Cardiac fibroblast (primary cell): ENCODE measurements at places on chromosomes 12 and 14.

DNA sequence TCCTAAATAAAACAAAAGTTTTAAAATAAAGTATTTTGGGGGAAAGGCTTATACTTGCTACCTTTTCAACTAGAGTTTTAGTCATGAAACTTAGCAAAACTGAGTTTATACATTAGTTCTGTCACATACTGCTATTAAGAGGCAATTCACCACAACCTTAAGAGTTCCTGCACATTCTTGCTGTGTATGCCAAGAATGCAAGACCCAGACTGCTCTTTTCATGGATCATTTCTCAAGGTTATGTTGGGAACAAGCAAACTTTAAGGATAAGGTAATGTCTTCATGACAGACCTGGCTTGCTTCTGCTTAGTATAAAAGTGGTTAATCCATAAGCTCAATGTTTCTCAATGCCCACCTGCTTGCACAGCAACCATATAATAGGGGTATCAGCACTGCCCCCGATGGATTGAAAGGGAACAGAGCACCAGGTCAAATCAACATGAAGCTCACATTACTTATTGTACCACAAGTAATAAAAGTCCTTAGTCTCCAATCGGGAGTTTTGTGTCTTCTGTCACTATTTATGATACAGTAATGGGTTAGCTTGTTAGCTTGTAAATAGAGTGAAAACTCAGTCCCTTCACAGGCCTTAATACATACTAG lies 67.6 kb downstream of the KIF21A start:
- DNase-seq: no peak

- no peak for DNase-seq
Measured at GRCh38 chr14:75127903-75128595, 1.2 kb upstream of the NEK9 start.

GRCh38 chr12:70989232-70989631 lies 68.7 kb upstream of the PTPRR start:
- peak; percentile 54 for DNase-seq

GRCh38 chr14:87888136-87888999 lies 104.6 kb downstream of the GALC start:
- DNase-seq: no peak

DNA sequence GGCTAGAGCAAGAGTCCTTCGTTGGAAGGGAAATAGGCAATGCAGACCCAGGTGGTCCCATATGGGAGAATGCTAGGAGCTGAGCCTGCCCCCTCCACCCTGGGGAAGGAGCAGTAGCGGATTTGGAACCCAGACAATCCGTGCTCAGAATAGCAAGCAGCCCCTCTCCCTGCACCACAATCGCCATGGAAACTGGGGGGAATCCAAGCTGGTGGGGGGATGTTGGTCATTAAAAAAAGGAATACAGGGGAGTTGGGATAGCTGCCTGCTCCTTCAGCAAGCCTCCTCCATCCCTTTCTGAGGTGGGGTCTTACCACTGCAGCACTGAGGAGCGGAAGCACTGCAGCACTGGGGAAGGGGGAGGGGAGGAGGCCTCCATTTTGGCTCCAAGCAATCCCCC lies 2.9 kb downstream of the RND1 start:
- DNase-seq: no peak

- DNase-seq: peak; percentile 81
Measured at GRCh38 chr12:119208626-119209061, 29.9 kb downstream of the HSPB8 start.

GRCh38 chr12:61974461-61974860 lies 285.7 kb upstream of the USP15 start:
- DNase-seq: no peak

DNA sequence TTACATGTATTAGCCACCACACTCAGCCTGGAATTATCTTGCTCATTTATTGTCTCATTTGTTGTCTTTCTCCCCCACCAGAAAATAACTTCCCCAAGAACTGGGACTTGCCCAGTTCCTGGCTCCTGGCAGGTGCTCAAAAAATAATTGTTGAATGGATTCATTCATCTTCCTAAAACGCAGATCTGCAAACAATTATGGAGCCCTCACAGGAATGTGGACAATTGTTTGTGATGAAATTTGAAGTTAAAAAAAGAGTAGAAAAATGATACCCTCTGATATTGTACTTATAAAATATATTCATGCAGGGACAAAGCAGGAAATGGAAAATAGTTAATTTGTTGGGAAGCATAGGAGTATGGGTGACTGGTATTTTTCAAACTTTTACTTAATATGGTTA lies 60.7 kb upstream of the MAP1LC3B2 start:
- DNase-seq: peak; percentile 35

GRCh38 chr12:56362130-56363059 lies at the start of gene APOF:
Gene APOF (minus strand): TSS chr12:56362857. CDS start chr12:56362745, 112 bp downstream.
- no peak for DNase-seq

- no peak for DNase-seq
Measured at GRCh38 chr12:98149691-98150210, 365.6 kb upstream of the TMPO start.

GRCh38 chr12:61821381-61821780 lies 438.8 kb upstream of the USP15 start:
- no peak for DNase-seq

GRCh38 chr12:124190312-124191023 lies 104.4 kb upstream of the RFLNA start:
- no peak for DNase-seq

DNA sequence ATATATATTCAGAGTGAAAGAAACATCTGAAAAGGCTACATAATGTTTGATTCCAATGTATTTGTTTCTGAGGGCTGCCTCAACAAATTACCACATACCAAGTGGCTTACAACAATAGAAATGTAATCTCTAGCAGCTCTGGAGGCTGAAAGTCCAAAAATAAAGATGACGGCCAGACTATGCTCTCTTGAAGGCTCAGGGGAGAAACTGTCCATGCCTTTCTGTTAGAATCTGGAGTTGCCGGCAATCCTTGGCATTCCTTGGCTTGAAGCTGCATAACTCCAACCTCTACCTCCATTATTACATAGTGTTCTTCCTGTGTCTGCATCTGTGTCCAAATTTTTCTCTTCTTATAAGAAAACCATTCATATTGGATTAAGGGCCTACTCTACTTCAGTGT lies 68.1 kb upstream of the PLEKHG7 start:
- DNase-seq: peak; percentile 35

- DNase-seq: no peak
Measured at GRCh38 chr12:11753150-11753499, 103.7 kb downstream of the ETV6 start.

DNA sequence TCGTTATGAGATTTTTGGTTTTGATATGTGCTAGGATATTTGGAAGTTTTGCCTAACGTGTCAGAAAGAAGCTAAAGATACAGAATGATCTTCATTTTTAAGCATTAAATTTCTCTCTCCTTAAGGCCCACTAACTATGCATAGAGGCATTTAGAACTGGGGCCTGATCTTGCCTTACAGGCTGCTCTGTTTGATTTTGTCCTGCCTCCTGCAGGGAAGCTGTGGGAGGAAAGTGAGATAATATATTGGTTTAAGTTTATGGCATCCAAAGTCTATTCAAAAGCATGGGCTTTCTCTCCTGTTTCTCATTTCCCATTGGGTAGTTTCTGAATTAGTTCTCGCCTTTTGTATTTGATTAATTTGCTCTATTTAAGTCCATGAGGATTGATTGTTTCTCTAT lies 250.3 kb upstream of the FBXO33 start:
- DNase-seq: no peak

DNA sequence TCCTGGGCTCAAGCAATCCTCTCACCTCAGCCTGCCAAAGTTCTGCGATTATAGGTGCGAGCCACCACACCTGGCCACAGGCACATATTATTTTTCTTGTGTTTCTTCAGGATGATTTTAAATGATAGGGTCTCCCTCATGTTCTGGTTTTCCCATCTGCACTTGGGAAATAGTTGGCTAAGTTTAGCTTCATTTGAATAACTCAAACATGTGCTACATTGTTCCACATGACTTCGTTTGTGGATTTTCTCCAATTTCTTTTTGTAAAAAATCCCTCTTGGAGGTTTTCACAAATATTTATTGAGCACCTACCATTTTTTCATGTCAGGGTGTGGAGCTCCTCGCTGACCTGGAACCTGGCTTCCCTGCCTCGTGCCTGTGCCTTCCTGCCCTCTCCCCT lies 55.2 kb upstream of the GNPNAT1 start:
- no peak for DNase-seq

DNA sequence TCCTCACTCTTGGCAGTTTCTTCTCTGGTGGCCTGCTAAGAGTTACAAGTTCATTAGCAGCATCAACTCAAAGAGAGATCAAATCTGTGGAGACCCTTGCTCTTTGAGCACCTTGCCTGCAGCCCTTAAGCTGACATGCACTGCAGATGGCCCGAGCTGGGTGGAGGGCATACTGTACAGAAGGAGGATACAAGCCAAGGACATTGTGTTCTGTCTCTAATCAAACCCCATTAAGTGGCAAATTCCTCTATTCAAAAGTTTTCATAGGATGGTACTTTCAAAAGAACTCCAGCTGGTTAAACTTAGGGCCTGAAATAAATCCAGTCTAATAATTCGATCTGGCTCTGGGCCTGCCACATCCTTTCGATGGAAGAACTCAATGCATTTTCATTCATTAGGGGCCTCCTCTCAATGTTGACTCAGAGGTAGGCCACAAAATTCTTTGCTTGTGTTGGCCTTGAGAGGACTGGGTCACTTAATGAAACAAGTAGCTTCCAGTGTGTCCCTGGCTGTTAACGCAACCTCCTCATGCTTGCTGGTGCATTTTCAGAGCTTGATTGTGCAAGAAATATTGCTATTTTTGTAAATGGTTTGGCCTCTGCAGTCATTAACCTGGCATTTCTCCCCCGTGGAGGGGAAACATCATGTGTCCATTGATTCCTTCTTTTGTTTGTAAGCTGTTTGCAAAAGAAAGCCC lies 318.2 kb downstream of the NUAK1 start:
- DNase-seq: peak; percentile 88

- DNase-seq: no peak
Measured at GRCh38 chr12:24979329-24979728, 30.4 kb upstream of the BCAT1 start.

DNA sequence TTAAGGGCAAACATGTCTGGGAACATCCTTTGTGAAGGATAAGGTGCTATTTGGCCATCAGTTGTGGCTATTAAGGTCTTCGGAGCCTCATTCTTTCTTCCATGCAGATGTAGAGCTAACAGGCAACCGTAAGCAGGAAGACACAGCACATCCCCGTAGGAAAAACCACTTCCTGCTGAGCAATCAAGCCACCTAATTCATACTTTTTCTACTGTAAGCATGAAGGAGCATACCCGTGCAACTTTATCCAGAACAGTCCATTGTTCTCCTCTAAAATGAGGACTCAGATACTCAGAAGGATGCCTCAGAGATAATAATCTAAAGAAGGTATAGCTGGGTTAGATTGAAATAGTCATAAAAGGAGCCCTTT lies 232.0 kb downstream of the PPM1H start:
- no peak for DNase-seq

DNA sequence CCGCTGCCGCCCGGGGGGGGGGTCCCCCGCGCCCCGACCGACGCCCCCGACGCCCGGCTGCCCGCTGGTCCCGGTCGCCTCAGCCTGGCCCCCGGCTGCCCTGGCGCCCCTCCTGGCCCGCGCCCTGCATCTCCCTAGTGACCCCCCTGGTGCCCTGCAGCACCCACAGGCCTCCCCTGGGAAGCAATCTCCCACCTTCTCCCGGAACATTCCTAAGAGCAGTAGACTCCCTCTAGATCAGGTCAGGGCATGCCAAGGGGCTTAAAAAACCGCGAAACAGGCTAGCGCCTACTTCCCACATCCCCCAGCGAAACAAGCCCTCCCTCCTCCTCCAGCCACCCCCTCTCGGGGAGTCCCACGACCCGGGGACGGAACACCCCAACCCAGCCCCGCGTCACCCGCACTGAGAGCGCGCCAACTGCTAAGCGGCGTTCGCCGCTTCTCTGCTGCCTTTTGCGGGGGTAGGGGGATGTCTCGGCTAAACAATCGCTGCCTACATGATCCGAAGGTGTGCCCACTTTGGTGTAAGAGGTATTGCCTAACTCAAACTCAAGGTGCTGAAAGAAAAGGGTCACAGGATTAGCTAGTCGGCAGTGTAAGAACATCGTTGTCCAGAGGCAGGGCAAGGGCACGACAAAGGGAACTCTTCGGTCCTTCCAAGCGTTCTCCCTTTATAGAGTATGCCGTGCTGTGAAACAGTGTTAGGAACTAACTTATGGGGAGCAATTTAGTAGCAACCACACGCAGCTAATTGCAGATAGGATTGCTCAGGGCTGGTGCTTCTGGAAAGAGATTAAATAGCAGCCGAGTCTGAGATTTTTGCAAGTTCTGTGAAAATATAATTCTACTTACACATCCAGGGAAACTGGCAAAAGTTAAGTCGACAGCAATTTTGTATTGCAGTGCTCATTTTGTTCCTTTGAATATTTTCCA lies 619 bp upstream of the NTN4 start:
- peak; percentile 43 for DNase-seq

DNA sequence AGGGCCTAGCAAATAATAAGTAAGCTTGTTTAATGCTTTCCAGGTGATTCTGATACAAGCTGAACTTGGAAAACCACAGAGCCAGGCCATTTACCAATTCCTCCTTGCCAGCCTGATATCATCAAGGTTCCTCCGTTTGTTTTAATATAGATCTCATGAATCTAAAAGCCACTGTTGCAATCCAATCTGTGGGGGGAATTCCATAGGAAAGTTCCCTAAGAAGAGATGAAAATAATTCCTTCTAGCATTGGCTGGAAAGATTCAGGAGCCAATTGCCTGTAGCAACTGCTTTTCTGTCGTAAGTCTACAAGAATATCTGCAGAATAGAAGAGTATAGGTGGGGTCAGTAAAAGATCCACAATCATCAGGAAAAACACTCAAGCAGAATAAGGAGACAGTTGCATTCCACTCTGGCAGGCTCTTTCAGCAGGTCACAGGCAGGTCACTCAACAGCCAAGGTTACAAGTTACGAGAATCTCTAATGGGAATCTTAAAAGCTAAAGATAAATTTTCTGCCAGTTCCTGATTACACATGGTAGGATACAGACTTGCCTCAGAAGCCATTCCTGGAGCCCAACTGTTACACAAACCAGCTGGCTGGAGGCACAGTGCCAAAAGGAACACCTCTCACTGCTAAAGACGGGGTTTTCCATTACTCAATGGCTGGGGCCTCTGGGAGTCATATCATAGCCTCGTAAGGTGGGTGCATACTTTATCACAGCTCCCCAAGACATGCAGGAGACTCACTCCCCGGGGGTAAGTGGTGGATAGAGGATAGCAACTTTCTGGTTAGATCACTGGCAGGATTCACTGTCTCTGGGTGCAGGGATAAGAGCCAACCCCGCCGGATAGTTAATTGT lies 43.6 kb downstream of the FGD6 start:
- DNase-seq: peak; percentile 95
